ENCODE measurements at places on chromosomes 16 and 17.

- DNase-seq, result no peak
These were observed 52.2 kb upstream of the HAPSTR1 start for GRCh38 chr16:9039210-9039609.

GRCh38 chr17:14197586-14197985, 39.1 kb downstream of the CDRT15 start:
- DNase-seq, result no peak

- no peak for DNase-seq
These were observed 19.0 kb downstream of the GPR179 start for GRCh38 chr17:38324772-38325171.

- no peak for DNase-seq
These were observed 874 bp downstream of the WWP2 start for GRCh38 chr16:69762814-69763598.

- DNase-seq, result no peak
These were observed 21.4 kb downstream of the HIC1 start for GRCh38 chr17:2076087-2076984.

DNA sequence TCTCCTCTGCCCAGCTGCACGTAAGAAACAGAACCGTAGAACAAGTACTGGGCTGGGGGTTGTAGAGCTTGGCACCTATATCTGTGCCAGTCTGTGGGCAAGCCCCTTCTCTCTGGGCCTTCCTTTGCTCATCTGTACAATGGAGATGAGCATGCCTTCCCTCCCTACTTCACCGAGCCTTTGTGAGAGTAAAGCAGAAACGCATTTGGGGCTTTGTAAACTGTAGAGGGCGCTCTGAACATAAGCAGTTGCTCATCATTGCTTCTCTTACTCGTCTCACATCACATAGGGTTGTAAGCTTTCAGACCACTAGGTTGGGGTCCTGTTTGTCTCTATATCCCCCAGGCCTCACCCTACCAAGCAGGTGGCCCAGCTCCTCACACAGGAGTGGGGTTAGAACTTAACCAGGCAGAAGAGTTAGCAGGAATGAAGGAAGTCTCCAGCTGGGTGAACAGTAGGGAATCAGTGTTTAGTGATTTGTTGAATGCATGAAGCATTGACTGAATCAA, 15.1 kb downstream of the SAMD14 start:
- DNase-seq, result peak; percentile 84

DNA sequence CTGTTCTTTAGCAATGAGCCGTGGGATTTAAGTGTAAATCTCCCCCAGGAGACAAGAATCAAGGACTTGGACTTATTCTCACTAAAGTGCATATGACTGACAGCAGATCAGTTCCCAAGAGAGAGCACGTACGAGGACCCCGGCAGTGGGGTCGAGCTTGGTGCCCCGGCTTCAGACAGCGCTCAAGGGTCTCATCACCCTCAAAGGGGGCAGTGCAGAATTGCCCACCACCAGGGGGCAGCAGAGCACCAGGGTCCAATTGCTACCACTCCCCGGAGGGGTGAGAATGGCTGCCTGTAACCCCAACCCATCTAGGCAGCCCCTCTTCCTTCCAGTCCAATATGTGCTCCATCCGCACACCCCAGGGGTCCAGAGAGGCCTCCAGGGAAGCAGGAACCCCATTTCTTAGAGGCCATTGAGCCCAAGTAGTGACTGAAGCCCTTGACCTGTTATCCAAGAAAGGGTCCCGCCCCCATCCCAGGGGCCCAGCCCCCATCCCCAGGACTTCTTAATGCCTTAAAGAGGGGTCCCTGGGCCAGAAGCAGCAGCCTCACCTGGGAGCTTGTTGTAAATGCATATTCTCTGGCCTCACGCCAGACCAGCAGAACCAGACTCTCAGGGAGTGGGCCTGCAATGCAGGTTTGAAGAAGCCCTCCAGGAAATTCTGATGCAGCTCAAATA, 86.1 kb downstream of the ZDHHC7 start:
- peak; percentile 26 for DNase-seq

- peak; percentile 88 for DNase-seq
These were observed 754 bp upstream of the NOXO1 start for GRCh38 chr16:1982013-1982433.

DNA sequence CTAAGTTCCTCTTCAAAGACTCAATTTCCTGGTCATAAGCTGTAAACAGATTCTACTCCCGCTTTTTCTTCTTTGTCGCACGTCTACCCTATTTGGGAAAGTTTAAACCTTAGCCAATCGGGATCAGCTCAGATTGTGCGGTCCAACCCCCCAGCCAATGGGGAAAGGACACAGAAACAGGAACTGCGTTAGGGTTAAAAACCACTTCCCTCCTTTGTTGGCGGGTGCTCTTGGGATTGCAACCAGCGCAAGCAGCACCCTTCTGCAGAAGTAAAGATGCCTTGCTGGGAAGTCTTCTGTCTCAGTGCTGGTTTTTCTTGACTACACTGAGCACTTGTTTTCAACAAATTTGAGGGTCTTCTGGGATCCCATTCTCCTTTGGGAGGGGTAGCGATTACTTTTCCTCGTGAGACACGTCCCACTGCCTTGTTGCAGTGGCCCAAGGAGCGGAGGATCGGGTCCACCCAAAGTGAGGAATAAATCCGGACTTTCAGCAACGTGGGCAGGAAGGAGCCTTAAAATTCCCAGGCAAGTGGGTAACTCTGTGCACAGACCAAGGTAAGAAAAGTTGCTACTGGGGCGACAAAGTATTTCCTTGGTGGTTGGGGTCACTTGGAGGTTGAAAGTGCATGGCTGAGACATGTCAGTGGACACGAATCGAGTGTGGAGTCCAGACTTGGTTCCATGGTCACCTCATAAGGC, 1.0 kb upstream of the YPEL3 start:
- no peak for DNase-seq

- DNase-seq, result no peak
These were observed 141.4 kb upstream of the GSE1 start for GRCh38 chr16:85471469-85472431.

- no peak for DNase-seq
These were observed 18.8 kb downstream of the DOC2B start for GRCh38 chr17:162689-163088.

DNA sequence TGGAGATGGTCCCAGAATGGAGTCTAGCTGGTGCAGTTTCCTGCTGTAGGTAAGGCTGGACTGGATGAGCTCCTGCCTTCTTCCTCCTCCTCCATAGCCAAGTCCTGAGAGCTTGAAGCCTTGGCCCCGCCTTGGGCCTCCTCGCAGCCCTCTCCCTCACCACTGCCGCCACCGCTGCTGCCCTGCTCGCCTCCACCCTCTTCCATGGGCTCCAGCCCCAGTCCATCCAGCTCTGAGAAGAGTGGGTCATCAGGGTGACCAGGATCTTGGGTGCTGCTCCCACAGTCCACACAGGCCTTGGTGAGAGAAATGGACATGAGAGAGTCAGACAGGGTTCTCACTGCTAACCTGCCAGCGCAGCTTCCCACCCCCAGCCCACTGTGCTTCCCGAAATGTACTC, 11.2 kb downstream of the PER1 start:
- no peak for DNase-seq

DNA sequence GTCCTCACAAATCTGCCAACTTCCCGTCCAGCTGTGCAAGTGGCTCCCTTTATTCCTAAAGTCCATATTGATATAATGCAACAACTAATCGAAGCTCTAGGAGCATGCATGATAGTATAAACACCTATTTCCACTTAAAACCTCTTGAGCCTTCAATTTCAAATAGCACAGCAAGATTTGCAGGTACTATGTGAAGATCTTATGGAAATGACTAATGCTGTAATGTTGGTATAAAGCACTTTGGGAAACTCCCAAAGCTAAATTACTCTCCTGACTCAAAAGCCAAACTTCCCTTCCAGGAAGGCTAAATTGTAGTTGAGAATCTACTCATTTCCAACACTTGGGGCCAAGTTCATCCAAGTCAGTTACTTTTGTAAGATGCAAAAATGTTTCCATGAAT, 287.6 kb upstream of the CDH11 start:
- DNase-seq, result no peak

GRCh38 chr16:31436221-31437045, 6.2 kb downstream of the ZNF843 start:
- no peak for DNase-seq

- DNase-seq, result no peak
These were observed 164.5 kb upstream of the CHMP6 start for GRCh38 chr17:80826955-80827645.

DNA sequence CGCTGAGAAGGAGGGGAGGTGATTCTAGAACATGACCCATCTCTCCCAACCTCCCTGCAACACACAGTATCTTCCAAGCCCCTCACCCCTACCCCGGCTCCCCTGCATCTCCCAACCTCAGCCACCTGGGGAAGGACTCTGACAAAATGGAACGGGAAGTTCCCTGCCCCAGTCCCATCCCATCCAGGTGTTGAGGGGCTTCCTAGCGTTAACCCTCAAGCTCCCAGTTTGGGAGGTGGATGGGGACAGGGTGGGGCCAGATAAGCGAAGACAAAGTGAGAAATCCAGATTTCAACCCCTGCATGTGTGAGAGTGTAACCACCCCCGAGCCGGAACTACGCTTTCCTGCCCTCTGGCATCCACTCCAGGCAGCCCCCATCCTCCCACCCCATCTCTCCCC, 1.8 kb downstream of the ZSCAN10 start:
- no peak for DNase-seq

DNA sequence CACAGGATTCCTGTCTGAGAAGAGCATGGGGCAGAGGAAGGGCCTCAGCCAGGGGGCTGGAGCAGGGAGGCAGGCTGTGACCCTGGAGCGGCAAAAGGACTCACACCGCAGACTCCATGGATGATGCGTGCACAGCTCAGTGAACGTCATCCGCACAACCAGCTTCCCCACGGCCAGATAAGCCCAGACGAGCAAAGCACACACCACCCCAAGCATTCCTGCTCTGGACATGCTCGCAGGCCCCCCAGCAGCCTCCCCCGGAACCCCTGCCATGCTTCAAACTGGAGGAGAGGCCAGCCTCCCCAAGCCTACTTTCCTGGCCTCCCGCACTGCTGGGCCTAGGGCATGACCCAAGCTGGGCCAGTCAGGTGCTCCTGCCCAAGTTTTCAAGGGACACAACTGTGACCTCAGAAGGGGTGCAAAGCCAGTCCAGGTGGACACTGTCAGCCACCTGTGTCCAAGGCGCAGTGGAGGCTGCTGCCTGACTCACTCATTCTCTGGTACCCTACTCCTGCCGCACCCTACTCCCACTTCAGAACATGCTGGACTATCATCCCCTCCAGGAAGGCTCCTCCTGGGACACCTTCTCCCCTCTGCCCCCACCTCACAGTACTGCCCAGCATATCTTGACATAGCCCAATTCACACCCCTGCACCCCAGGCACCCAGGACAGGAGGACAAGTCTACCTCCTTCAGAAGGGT, 4.8 kb downstream of the BCAR1 start:
- no peak for DNase-seq

DNA sequence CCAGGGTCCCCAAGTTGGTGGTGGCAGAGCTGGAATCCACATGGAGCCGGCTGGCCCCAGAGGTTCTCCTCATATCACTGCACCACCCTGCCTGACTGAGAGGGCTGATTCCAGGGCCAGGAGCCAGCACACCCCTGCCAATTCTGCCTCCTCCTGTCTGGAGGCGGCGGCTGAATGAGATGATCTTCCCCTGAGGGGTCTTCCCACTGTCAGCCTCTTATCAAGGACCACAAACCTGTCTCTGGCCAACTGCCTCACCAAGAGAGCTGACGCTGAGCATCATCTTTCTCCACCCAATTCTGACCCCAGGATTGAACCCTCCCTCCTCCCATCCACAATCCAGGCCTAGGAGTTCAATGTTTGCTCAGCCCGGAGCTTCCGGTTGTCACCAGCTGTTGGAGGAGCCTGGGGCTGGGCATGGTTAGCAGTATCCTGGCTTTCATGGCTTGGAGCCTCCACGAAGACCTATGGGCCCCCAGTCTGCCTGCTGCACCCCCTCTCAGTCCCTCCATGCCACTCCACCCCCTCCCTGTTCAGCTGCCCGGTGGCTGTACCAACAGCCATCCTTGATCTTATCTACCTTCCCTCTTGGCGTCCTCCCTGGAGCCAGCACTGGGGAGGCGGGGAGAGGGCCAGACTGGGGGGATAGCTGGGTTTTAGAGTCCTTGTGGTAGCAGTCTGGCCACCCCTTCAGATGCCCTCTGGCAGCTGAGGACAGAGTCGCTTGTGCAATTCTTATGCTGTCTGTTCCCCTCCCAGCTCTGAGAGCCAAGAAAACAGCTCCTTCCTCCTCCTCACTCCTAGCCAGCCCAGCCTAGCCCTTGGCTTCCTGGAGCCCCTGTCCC, 25.6 kb downstream of the ABCC3 start:
- DNase-seq, result no peak

DNA sequence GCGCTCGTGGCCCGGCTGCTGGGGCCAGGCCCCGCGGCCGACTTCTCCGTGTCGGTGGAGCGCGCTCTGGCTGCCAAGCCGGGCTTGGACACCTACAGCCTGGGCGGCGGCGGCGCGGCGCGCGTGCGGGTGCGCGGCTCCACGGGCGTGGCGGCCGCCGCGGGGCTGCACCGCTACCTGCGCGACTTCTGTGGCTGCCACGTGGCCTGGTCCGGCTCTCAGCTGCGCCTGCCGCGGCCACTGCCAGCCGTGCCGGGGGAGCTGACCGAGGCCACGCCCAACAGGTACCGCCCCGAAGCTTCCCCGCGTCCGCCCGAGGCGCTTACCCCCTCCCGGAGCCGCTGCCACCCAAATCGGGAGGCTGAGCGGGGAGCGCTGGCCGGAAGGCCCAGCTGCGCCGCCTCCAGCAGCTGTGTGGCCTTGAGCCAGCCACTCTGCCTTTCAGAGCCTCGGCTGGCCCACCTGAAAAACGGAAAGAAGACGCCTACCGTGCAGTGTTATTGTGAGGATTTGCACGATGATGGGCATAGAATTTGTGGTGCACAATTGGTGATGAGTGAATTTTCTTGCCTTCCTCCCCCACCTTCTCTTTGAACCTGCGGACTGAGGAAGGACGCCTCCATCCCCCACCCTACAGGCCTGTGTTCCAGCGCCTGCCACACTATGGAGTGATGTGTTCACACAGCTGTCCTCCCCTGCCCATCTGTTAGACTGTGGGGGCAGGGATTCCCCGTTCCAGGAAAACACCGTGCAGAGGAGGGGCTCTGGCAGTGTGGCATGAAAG, 523 bp downstream of the NAGLU start:
- peak; percentile 90 for DNase-seq

DNA sequence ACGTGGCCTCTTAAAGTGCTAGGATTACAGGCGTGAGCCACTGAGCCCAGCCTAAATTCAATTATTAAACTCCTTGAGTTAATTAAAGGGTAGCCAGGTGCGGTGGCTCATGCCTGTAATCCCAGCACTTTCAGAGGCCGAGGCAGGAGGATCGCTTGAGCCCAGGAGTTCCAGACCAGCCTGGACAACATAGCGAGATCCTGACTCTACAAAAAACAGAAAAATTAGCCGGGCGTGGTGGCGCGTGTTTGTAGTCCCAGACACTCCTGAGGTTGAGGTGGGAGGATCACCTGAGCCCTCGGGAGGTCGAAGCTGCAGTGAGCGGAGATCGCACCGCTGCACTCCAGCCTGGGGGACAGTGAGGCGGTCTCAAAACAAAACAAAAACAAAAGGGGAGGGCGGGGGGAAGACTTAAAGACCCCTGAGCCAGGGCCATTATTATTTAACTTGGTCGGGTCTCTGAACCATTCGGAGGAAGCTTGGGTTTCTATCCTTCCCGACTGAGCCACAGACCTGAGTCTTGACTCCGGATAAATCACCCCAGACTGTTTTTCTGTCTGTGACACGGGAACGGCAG, 19.5 kb downstream of the BCL7C start:
- DNase-seq, result no peak

- no peak for DNase-seq
These were observed 26.3 kb downstream of the CUEDC1 start for GRCh38 chr17:57928928-57929327.

- DNase-seq, result no peak
These were observed 18.6 kb downstream of the BRCA1 start for GRCh38 chr17:43106552-43106951.

All from NCI-H526 (cell line).